Colonic mucosa (tissue), 4 donors: ENCODE measurements at places on chromosomes 5 and 9. TPM values are rescaled to one million over a fixed set of nuclear protein-coding genes. Genes with fewer than 3 reads are reported as not detected.

MELK gene
- total RNA-seq: 11.9 TPM

TMEM215 gene
- not detected for total RNA-seq

GRCh38 chr9:77375956-77376532, 198.7 kb downstream of the VPS13A start:
- no peak overlapping the region for H3K4me3 ChIP-seq
- no peaks in the 10 kb centered on the region for H3K4me1 ChIP-seq
- no peaks in the 10 kb centered on the region for H3K36me3 ChIP-seq
- no peak for DNase-seq

GRCh38 chr9:101477214-101477613, 41.6 kb upstream of the ALDOB start:
- H3K27ac ChIP-seq: no peak overlapping the region
- peaks cover 4% of the 10 kb centered on the region for H3K4me1 ChIP-seq
- H3K36me3 ChIP-seq: no peaks in the 10 kb centered on the region
- H3K4me3 ChIP-seq: no peak overlapping the region
- no peak for DNase-seq

DNA sequence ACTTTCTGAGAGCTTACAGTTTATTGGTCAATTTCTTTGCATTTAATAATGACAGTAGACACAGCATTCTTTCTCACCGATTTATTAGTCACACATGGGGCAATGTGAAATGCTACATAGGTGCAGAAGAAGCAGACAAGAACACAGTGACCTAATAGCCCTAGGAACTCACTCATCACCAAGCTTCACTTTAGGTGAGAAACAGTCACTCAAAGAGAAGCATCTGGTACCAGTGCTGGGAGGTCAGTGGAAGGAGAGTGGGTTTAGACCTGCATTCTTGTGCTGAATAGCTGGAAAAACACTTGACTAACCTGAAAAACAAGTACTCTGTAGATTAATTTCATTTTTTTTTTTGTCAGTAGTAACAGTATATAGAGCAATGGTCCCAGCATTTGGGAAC, 179.6 kb downstream of the GRIA1 start:
- H3K36me3 ChIP-seq: no peaks in the 10 kb centered on the region
- no peaks in the 10 kb centered on the region for H3K4me1 ChIP-seq
- no peak overlapping the region for H3K27ac ChIP-seq
- DNase-seq: no peak
- no peak overlapping the region for H3K4me3 ChIP-seq
- no peaks in the 10 kb centered on the region for H3K27me3 ChIP-seq

DNA sequence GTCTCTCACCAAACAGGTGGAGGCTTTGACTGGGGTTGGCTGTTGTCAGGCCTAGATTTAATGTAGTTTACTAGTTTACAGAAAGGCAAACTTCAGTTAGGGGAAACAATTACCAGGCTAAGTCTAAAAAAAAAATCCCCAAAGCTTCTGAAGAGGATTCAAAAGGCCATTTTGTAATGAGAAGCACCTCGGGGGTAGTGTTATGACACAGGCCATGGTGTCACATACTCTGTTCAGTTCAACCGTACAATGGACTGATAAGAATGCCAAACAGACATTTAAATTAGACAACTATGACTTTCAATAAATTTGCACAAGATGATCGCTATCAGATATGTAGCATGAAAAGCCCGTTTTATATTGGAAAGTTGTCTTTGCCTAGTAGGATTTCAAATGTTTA, 120.1 kb upstream of the PCA3 start:
- no peak for DNase-seq
- H3K4me3 ChIP-seq: no peak overlapping the region
- H3K4me1 ChIP-seq: no peaks in the 10 kb centered on the region
- no peak overlapping the region for H3K27ac ChIP-seq
